ENCODE measurements at places on chromosomes 12 and 14.

- no peak for DNase-seq
Observed at GRCh38 chr12:5902736-5903135, 42.3 kb downstream of the ANO2 start.

GRCh38 chr12:79274501-79275064 lies 410.0 kb downstream of the SYT1 start:
- no peak for DNase-seq

- no peak for DNase-seq
Observed at GRCh38 chr12:105057174-105057573, 27.1 kb downstream of the ALDH1L2 start.

DNA sequence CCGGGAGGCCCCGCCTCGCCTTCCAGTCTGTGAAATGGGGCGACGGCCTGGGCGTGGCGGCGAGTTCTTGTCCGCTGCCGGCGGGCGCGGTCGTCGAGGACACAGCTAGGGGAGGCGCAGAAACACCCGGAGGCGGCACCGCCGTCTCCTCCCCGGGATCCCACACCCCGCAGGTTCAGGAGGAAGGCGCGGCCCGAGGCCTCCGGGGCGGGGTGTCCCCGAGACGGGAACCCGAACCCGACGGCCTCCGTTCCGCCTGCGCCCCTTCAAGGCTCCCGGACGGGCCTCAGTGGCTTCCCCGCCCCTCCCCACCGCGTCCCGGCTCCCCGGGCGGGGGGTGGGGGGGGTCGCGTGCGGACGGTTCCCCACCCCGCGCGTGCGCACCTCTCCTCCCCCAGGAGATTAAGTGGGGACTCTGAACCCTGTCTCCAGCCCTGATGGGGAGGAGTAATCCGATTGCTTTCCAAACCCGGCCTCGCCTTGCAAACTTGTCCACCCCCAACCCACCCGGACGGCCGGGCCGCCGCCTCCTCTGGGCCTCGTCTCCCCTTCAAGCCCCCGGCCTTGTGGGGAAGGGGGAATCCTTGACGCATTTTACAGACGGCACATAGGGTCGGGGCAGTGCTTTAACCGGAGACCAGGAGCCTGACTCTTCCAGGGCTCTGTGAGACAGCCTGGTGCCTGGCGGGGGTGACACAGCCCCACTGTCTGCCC lies 35.3 kb upstream of the ANKRD9 start:
- peak; percentile 50 for DNase-seq

- DNase-seq: no peak
Observed at GRCh38 chr14:101986953-101987352, 22.6 kb downstream of the DYNC1H1 start.

DNA sequence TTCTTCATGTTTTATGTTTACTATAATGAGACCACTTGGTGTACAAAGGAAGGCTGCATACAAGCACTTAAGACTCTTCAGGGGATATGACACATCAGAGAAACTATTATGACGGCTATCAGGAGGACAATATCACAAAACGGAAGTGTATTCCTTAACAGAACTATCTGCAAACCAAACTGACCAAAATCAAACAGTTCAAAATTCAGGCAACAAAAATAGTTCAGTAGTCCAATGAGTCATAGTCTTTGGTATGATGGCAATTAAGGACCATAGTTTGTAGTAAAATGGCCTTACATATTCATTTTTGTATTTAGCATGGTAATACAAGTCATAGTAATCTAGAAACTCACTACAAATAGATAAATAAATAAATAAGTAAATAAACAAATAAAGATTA lies 1638.7 kb upstream of the SEL1L start:
- no peak for DNase-seq

- DNase-seq: no peak
Observed at GRCh38 chr12:122051231-122051876, 27.2 kb upstream of the MLXIP start.

- no peak for DNase-seq
Observed at GRCh38 chr12:56487448-56488040, 417 bp downstream of the GLS2 start.

GRCh38 chr12:77225373-77225772 lies 160.0 kb upstream of the E2F7 start:
- DNase-seq: peak; percentile 19

DNA sequence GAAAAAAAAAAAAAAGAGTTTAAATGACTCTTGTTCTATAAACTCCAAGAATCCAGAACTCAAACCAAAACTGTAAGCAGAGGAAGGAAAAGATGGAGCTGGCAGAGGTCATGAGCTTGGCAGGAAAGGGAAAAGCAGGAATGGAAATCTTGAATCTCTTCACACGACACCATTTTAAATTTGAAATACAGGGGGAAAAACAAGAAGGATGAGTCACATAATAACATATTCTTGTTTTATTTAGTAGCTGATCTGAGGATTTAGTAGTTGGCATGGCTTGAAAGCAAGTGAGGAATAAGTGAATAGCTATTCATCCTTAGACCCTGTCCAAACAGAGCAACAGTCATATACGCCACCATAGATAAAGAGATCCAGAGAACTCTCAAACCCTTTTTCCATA lies 35.0 kb downstream of the EPS8 start:
- DNase-seq: no peak

- no peak for DNase-seq
Observed at GRCh38 chr12:77725611-77726010, 105.1 kb upstream of the NAV3 start.

DNA sequence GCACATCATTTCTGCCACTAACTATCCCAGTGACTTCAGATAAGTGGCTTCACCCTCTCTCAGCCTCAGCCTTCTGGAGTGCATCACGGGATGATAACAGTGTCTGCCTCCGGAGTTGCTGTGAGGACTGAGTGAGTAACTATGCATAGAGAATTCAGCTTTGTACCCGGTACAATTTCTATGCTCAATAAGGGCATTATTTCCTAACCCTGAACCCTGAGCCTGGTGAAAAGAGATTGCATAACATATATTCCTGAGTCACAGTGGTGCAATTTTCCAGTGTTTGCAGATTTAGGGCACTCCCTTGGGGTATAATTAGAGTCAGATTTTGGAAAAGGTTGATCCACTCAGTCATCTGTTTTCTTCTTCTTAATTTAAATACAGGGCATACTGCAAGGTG lies 181.1 kb downstream of the PTPN11 start:
- no peak for DNase-seq

DNA sequence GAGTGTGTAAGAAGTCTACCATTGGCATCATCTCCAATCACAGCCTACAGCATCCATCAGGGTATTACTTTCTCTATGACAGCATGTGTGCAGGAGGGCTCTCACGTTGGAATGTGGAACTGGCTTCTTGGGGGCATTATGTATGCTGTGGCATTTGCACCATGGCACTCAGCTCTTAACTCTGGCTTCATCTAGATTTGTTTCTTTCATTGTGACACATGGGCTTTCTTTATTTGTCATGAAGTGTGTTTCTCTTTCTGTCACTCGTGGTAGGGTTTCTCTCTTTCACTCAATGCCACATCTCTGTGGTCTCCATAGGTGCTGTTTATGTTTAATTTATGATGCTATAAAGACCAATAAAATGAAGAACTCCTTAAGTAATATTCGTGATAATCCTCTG lies 191.2 kb upstream of the GARIN2 start:
- DNase-seq: no peak

GRCh38 chr12:131574395-131574771 lies 136.5 kb upstream of the SFSWAP start:
- DNase-seq: no peak

- no peak for DNase-seq
Observed at GRCh38 chr12:6620137-6620884, 13.1 kb upstream of the CHD4 start.

DNA sequence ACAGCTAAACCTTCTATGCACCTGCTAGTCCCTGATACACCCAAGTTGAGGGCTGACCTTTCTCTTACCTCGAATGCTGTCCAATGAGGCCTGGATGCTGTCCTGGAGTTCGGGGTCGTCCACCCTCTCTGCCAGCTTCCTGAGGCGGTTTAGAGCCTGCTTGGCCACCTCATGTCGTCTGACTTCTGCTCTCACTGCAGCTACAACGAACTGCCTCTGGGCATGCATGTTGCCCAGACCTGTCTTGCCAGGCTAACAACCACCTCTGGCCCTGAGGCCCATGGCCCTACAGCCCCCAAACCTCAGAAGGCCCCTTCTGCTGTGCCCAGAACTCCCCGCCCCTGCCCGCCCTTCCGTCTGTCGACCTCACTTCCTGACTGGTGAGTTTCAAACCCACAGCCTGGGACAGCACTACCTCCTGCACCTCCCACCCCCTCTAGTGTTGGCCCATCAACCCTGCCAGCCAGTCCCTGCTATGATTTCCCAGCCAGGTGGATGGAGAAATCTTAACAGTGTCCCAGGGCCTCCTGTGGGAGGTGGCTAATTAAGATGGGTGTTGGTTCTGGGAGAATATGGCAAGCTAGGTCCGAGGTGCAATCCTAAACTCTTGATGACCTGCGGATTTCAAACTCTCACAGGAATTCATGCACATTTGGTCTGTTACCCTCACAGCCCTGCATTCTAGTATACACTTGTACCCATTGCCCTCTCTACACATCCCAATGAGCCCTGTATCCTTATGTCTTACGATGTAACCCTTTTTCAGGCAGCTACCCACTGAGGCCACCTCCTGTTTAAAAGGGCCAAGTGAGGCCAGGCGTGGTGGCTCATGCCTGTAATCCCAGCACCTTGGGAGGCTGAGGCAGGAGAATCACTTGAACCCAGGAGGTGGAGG lies 2.7 kb upstream of the TSPAN31 start:
- DNase-seq: no peak

DNA sequence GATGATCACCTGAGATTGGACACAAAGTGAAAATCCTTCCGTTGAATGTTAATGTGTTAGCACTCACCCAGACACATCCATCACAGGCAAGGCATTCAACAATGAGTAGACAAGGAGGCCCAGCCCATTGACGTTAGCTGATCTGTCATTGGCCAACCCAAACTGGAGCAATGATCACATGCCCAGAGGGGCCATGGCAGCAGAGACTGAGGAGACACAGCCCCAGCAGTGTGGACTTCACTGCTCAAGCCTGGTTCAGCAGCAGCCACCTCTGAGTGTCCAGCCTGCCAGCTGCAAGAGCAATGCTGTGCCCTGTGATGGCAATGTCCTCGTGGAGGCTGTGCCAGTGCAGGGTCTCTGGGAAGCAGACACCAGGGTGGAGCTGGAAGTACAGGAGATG lies 622.2 kb downstream of the AACS start:
- no peak for DNase-seq

GRCh38 chr12:113196990-113197389 lies 11.5 kb downstream of the RITA1 start:
- peak; percentile 86 for DNase-seq

- no peak for DNase-seq
Observed at GRCh38 chr12:132190012-132190755, 45.9 kb downstream of the NOC4L start.

- no peak for DNase-seq
Observed at GRCh38 chr12:27979145-27979544, 6.6 kb upstream of the PTHLH start.

DNA sequence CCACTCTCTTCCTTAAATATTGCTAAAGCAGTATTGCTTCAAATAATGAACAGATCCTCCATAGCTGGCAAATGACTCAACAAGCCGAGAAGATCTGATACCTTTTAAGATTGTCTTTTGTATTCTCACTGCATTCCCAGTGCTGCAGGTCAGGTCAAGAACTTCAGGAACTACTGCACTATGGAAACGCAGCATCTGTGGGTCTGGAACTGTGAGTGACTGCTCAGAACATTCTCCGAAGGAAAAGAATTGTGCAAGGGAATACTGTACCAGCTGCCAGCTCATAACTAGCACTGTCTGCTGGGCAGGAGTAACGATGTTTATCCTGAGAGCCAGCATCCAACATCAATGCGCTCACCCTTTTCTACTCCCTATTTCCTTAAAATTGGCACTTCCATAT lies 348.0 kb upstream of the SOX5 start:
- DNase-seq: no peak

DNA sequence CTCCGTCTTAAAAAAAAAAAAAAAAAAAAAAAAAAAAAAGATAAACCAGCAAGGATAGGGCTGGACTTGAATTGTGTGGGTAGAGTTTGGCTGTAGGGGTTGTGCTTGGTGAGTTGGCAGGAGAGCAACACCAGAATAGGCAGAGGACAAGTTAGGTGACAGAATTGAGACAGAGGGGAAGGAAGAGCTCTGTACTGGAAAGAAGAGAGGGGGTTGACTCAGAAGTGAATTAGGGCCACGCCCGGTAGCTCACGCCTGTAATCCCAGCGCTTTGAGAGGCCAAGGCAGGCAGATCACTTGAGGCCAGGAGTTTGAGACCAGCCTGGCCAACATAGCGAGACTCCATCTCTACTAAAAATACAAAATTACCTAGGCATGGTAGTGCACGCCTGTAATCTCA lies 6.1 kb upstream of the TMEM30B start:
- no peak for DNase-seq

- no peak for DNase-seq
Observed at GRCh38 chr12:15208871-15209656, 12.2 kb downstream of the RERG start.

DNA sequence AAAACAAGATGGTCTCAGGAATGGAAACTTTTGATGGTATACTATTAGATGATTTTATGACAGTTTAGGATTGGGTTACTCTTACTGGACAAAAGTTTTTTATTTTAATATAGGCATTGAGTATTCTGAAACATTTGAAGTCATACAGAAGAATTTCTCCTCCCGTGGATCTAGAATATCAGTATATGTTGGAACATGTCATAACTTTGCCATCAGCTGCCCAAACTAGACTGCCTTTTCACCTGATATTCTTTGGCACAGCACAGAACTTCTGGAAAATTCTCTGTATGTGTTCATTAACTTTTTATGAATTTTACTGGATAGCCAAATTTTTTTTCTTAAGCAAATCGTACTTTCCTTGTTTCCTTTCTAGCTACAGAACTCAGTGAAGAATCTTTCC lies 75.4 kb downstream of the KNTC1 start:
- no peak for DNase-seq

DNA sequence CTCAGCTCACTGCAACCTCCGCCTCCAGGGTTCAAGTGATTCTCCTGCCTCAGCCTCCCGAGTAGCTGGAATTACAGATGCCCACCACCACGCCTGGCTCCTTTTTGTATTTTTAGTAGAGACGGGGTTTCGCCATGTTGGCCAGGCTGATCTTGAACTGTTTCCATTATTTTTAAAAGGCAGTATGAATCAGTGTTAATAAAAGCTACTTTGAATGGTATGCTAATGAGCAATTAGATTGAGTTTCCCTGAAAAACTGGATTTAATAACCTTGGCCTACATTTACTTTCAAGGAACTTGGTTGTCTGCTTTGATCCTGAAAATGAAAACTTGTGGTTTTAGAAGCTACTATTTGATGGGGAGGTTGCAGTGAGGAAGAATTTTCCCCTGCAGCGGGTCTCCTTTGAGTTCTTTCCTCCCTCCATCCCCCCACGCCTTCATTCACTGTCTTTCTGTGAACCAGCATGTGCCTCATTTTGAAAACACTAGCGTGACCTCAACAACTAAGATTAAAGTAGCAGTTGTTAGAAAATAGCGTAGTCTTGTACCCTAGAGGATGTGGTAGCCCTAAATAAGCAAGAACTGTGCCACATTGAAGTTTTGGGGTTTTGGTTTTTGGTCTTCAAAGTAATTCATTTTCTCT lies 17.8 kb upstream of the RPS6KA5 start:
- no peak for DNase-seq
